ENCODE measurements at places on chromosomes 4 and X. TPM values are rescaled to one million over a fixed set of nuclear protein-coding genes. Genes with fewer than 3 reads are reported as not detected.
A peak's percentile ranks its signal among the peaks of the same experiment; 100 is the strongest.

DNA sequence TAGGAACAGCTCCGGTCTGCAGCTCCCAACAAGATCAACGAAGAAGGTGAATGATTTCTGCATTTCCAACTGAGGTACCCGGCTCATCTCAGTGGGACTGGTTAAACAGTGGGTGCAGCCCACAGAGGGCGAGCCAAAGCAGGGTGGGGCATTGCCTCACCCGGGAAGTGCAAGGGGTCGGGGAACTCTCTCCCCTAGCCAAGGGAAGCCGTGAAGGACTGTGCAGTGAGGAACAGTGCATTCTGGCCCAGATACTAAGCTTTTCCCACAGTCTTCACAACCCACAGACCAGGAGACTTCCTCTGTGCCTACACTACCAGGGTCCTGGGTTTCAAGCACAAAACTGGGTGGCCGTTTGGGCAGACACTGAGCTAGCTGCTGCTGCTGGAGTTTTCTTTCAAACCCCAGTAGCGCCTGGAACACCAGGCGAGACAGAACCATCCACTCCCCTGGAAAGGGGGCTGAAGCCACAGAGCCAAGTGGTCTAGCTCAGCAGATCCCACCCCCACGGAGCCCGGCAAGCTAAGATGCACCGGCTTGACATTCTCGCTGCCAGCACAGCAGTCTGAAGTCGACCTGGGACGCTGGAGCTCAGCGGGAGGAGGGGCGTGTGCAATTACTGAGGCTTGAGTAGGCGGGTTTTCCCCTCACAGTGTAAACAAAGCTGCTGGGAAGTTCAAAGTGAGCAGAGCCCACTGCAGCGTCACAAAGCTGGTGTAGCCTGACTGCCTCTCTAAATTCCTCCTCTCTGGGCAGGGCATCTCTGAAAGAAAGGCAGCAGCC is 84.6 kb downstream of the THOC2 start:
- no peaks in the 10 kb centered on the region for H3K27me3 ChIP-seq
- no peaks in the 10 kb centered on the region for H3K36me3 ChIP-seq
- DNase-seq: peak; percentile 88
- peaks cover 14% of the 10 kb centered on the region for H3K4me1 ChIP-seq
- no peak overlapping the region for H3K4me3 ChIP-seq

- no peak overlapping the region for H3K4me3 ChIP-seq
- H3K4me1 ChIP-seq: peaks cover 64% of the 10 kb centered on the region
- H3K36me3 ChIP-seq: no peaks in the 10 kb centered on the region
- no peaks in the 10 kb centered on the region for H3K27me3 ChIP-seq
- no peak for DNase-seq
- H3K27ac ChIP-seq: peak overlapping the region; percentile 52
These were observed 39.4 kb downstream of the PPP3CA start for GRCh38 chr4:101307899-101308298.

The CNGA1 gene
- polyA plus RNA-seq: 5.4 TPM

The IKBKG gene
- polyA plus RNA-seq: 18.5 TPM

The TEX13C gene
- not detected for polyA plus RNA-seq

GRCh38 chr4:96993560-96993959 is 1149.7 kb downstream of the STPG2 start:
- H3K4me1 ChIP-seq: no peaks in the 10 kb centered on the region
- DNase-seq: no peak
- no peaks in the 10 kb centered on the region for H3K36me3 ChIP-seq

- no peak overlapping the region for H3K4me3 ChIP-seq
- no peak for DNase-seq
- H3K4me1 ChIP-seq: no peaks in the 10 kb centered on the region
- no peaks in the 10 kb centered on the region for H3K36me3 ChIP-seq
- H3K27me3 ChIP-seq: no peaks in the 10 kb centered on the region
These were observed 459.8 kb upstream of the FGF16 start for GRCh38 chrX:76987381-76987780.

The RASGEF1B gene
- 5.4 TPM for polyA plus RNA-seq

- no peaks in the 10 kb centered on the region for H3K4me1 ChIP-seq
- no peak overlapping the region for H3K4me3 ChIP-seq
- no peaks in the 10 kb centered on the region for H3K36me3 ChIP-seq
These were observed 10.5 kb downstream of the SLC16A2 start for GRCh38 chrX:74431797-74432196.

- peaks cover 10% of the 10 kb centered on the region for H3K4me1 ChIP-seq
- H3K27me3 ChIP-seq: no peaks in the 10 kb centered on the region
- peak; percentile 65 for DNase-seq
These were observed 45.8 kb downstream of the SLC39A8 start for GRCh38 chr4:102299354-102300107.

The RAB41 gene
- polyA plus RNA-seq: not detected

GRCh38 chrX:153375571-153375970 is 25.6 kb downstream of the PNMA6E start:
- H3K27ac ChIP-seq: no peak overlapping the region
- no peak overlapping the region for H3K4me3 ChIP-seq
- no peaks in the 10 kb centered on the region for H3K36me3 ChIP-seq
- DNase-seq: no peak
- no peaks in the 10 kb centered on the region for H3K4me1 ChIP-seq

The CCDC120 gene
- 3.8 TPM for polyA plus RNA-seq

The KANTR gene
- polyA plus RNA-seq: 1.1 TPM

DNA sequence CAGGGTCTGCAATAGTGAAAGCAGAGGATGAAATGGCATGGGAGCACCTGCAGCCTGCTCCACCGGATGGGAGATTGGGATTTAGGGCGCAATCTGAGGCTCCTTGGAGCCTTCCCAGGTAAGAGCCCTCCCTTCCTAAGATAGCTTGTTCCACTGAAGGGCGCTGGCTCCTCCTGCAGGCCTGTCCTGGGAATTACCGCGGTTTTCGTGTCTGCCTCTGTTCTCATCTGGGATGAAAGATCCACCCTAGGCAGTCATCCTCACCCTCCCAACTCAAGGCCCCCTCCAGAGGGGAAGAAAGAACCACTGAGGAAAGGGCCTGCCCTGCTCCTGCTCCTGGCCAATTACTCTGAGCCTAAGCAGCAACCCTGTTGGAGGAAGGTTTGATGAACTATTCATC is 547.5 kb downstream of the SMARCA1 start:
- no peak overlapping the region for H3K27ac ChIP-seq
- H3K36me3 ChIP-seq: no peaks in the 10 kb centered on the region
- H3K27me3 ChIP-seq: no peaks in the 10 kb centered on the region
- H3K4me3 ChIP-seq: no peak overlapping the region
- H3K4me1 ChIP-seq: no peaks in the 10 kb centered on the region

DNA sequence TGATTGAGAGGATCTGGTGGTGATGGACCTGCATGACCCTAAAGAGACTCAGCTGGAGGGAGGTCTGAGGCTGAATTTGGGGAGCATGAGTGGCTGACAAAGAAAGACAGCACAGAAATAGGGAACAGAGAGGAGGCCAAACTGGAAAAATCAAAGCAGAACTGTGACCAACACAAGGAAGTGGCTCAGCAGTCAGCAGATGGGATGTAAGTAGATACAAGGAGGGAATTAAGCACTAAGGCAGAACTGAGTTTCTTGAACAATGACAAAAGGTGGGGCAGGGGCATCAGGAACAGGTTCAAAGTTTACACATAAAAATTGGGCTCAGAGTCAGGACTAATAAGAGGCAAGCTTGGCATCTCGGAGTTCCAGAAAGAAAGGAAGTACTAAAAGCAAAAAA is 144.3 kb upstream of the KLF3 start:
- H3K4me1 ChIP-seq: no peaks in the 10 kb centered on the region
- no peaks in the 10 kb centered on the region for H3K36me3 ChIP-seq
- H3K4me3 ChIP-seq: no peak overlapping the region
- no peak overlapping the region for H3K27ac ChIP-seq
- H3K27me3 ChIP-seq: no peaks in the 10 kb centered on the region

DNA sequence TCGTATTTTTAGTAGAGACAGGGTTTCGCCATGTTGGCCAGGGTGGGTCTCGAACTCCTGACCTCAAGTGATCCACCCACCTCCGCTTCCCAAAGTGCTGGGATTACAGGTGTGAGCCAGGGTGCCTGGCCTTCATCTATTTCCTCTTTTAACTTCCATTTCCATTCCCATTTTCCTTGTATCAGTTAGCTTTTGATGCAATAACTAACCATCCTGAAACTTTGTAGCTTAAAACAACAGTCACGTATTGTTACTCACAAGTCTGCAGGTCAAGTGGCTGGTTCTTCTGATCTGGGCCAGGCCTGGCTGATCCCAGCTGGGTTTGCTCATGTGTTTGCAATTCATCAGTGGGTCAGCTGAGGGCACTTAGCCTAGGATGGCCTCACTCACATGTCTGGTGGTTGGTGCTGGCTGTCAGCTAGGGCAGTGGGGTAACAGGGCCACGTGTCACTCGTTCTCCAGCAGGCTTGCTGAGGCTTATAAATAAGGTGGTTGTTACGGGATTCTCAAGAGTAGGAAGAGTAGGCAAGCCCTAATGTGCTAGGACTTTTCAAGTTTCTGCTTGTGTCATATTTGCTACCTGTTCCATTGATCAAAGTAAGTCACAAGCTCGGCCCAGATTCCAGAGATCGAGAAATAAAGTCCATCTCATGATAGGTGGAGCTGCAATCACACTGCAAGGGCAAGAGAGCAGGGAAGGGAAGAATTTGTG is 88.2 kb downstream of the SOWAHB start:
- no peaks in the 10 kb centered on the region for H3K27me3 ChIP-seq
- no peaks in the 10 kb centered on the region for H3K36me3 ChIP-seq
- H3K27ac ChIP-seq: no peak overlapping the region
- no peak for DNase-seq
- no peak overlapping the region for H3K4me3 ChIP-seq

DNA sequence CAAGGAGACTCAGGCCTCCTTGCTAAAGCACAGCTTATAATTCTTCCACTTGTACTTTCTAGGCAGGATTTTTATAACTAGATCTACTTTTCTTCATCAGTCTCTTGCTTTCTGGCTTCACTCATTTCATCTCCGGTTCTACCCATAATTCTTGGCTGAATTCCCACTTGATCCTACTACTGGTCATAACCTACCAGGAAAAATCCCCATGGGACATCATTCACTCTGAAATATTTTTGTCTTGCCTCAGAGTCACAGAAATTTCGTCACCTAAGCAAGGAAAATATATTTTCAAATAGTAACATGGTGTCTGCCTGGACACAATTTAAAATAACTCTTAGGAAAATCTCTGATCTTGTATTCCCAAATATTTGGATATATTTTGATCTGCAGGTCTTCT is 122.3 kb downstream of the TEX13A start:
- no peak overlapping the region for H3K27ac ChIP-seq
- H3K4me1 ChIP-seq: no peaks in the 10 kb centered on the region
- no peak overlapping the region for H3K4me3 ChIP-seq
- H3K27me3 ChIP-seq: no peaks in the 10 kb centered on the region
- no peaks in the 10 kb centered on the region for H3K36me3 ChIP-seq

GRCh38 chrX:136823175-136823574 is 42.4 kb upstream of the ARHGEF6 start:
- no peaks in the 10 kb centered on the region for H3K4me1 ChIP-seq
- peaks cover 7% of the 10 kb centered on the region for H3K36me3 ChIP-seq
- no peak overlapping the region for H3K4me3 ChIP-seq
- H3K27ac ChIP-seq: no peak overlapping the region
- H3K27me3 ChIP-seq: no peaks in the 10 kb centered on the region

DNA sequence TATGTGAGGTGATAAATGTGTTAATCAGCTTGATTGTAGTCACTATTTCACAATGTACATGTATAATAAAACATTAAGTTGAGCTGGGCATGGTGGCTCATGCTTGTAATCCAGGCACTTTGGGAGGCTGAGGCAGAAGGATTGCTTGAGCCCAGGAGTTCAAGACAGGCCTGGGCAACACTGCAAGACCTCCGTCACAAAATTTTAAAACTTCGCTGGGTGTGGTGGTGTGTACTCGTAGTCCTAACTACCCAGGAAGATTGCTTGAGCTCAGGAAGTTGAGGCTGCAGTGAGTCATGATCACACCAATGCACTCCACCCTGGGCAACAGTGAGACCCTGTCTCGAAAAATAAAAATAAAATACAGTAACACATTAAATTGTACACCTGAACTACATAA is 20.1 kb downstream of the LYAR start:
- no peaks in the 10 kb centered on the region for H3K27me3 ChIP-seq
- DNase-seq: no peak
- no peak overlapping the region for H3K4me3 ChIP-seq
- H3K36me3 ChIP-seq: peaks cover 87% of the 10 kb centered on the region
- no peak overlapping the region for H3K27ac ChIP-seq
- H3K4me1 ChIP-seq: no peaks in the 10 kb centered on the region

The POU4F2 gene
- not detected for polyA plus RNA-seq

GRCh38 chrX:27600686-27601085 is 10.5 kb downstream of the DCAF8L2 start:
- H3K27me3 ChIP-seq: no peaks in the 10 kb centered on the region
- H3K4me3 ChIP-seq: no peak overlapping the region
- no peak for DNase-seq
- no peaks in the 10 kb centered on the region for H3K36me3 ChIP-seq
- H3K4me1 ChIP-seq: no peaks in the 10 kb centered on the region

DNA sequence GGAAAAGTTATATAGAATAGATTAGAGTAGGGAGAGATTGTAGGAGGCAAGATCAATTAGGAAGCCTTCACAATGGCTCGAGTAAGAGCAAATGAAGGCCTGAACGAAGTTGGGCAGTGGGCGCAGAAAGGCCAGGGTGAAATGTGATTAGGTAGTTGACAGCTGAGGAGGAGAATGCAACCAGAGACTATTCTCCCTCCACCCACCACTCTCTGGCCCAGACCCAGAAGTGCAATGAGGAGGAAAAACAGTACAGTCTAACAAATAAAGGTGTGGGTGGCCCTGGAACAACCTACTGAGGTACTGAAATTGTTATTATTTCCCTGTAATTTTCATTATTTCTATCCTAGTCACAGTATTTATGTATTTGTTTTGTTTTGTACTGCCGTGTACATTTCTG is 176.7 kb downstream of the SLC39A8 start:
- no peaks in the 10 kb centered on the region for H3K4me1 ChIP-seq
- H3K4me3 ChIP-seq: no peak overlapping the region
- H3K27ac ChIP-seq: no peak overlapping the region
- no peaks in the 10 kb centered on the region for H3K36me3 ChIP-seq
- DNase-seq: no peak

DNA sequence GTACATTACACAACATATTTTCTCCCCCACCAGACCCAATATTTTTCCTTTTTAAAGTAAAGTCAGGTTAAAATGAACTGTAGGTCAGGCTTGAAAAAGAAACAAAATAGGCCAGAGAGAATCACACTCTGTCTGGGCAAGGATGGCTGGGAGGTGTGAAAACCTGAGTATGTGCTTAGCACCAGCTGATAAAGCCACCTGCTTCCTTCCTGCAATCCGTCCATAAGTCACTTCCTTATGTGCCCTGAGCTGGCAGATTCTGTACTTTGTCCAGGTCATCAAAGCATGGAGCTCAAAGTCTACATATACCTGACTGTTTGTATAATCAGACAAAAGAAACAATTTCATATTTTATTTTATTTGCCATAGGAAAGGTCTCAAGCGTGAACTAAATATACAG is 37.7 kb downstream of the ANTXR2 start:
- peaks cover 6% of the 10 kb centered on the region for H3K4me1 ChIP-seq
- no peak overlapping the region for H3K27ac ChIP-seq
- DNase-seq: peak; percentile 70
- H3K36me3 ChIP-seq: peaks cover 21% of the 10 kb centered on the region
- H3K4me3 ChIP-seq: no peak overlapping the region

GRCh38 chrX:13994536-13995080 is 35.1 kb downstream of the GEMIN8 start:
- no peak for DNase-seq
- H3K4me3 ChIP-seq: no peak overlapping the region
- no peak overlapping the region for H3K27ac ChIP-seq
- H3K36me3 ChIP-seq: no peaks in the 10 kb centered on the region
- H3K27me3 ChIP-seq: peaks cover 9% of the 10 kb centered on the region

The RELL1 gene
- polyA plus RNA-seq: 8.3 TPM

The CT45A8 gene
- not detected for polyA plus RNA-seq

The PAGE2B gene
- 3.7 TPM for polyA plus RNA-seq

The FRG2 gene
- polyA plus RNA-seq: not detected

- H3K27me3 ChIP-seq: no peaks in the 10 kb centered on the region
- no peak for DNase-seq
These were observed 353.0 kb upstream of the IRS4 start for GRCh38 chrX:109089359-109089758.

The WDR17 gene
- polyA plus RNA-seq: 1.8 TPM

The FGF13 gene
- polyA plus RNA-seq: 11.2 TPM

The SUPT20HL1 gene
- polyA plus RNA-seq: not detected

The BGN gene
- polyA plus RNA-seq: 9.3 TPM
